HFFc6 (cell line): ENCODE measurements at places on chromosomes 3 and 15. TPM values are rescaled to one million over a fixed set of nuclear protein-coding genes. Genes with fewer than 3 reads are reported as not detected.

- DNase-seq: no peak
Measured at GRCh38 chr3:178246004-178246403, 290.2 kb upstream of the KCNMB2 start.

DNA sequence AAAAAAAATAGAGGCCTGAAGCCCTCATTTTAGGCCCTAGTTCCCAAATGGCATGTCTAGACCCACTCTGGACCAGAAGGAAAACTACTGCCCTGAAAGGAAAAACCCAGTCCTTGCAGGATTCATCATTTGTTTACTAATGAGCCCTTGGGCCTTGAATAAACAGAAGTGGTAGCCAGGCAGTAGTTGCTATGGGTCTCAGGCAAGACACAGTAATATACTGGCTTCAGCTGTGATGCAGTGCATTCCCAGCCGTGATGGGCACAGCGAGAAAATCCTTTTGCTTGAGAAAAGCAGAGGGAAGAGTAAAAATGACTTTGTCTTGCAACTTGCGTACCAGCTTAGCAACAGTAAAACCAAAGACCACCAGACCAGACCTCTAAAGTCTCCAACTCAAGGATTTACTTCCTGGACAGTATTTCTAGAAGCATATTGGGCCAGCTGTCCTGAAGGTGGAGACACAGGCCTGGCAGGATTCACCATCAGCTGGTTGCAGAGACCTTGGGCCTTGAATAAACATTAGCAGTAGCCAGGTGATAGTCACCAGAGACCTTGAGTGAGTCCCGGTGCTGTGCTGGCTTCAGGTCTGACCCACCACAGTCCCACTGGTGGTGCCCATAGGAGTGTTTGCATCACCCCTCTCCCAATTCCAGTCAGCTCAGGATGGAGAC lies 208.3 kb upstream of the SLITRK3 start:
- no peak for DNase-seq

DNA sequence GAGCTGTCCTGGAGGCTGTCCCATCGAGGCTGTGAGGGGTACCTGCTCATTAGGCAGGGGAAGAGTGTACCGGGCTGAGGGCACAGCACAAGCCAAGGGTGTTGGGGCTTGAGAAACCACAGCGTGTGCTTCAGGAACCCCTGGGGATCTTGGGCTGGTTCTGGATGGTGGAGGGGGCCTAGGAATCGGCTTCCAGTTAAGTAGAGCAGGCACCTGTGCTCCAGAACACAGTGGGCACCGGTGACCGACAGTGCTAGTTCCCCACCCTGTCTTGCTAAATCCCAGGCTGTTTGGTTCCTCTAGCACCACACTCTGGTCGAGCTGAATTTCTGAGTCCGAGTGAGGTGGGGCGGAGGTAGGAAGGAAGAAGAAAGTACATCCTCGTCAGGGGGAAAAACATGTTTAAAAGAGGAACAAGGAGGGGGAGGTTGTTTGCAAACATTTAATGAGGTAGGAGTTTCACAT lies 29.1 kb downstream of the SLC6A6 start:
- no peak for DNase-seq

- DNase-seq: no peak
Measured at GRCh38 chr3:126155280-126155640, 25.1 kb downstream of the ALDH1L1 start.

DNA sequence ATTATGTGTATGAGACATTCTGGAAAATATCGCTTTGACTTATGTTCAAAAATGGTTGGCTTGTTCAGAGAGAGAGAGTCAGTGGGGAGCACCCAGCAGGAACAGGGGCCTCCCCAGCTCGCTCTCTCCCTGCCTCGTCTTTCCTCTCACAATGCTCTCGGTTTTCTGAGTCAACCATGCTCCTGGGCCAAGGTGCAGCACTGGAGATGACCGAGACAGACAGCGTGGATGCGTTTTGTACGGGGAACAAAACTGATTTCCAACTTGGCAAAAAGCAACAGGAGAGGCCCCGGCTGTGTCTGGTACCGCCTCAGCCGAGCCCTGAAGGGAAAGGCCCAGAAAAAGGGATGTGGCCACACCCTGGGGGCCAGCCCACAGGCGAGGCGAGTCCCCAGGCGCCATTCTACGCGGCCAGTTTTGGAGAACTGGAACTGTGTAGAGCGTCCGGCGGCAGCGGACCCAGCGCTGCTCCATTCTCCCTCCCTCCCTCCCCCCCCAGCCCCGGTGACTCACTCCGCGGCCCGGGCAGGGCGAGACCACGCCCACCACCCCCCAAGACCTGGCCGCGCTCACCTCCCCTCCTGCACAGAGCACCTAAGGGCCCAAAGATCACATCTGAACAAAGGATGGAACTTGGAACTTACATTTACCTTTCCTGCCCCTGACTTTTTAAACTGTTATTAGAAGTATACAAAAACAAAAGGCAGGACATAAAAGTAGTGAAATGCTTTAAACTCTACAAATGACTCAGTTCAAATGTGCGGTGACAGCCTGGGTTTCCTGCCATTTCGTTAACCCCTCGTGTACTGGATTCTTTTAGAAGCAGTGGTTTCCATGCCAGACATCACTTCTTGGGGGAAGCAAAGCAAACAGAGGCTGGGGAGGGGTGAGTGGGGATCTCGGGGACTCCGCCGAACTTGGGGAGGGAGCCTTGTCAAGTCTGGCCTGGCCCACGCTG lies 12.7 kb downstream of the ATP10A start:
- peak; percentile 82 for DNase-seq

GRCh38 chr15:71800835-71801745 lies 9.3 kb upstream of the NR2E3 start:
- DNase-seq: peak; percentile 72

GRCh38 chr3:174538151-174538550 lies 321.0 kb upstream of the NAALADL2 start:
- no peak for DNase-seq

GRCh38 chr3:42288385-42288784 lies 22.4 kb upstream of the CCK start:
- no peak for DNase-seq

GRCh38 chr3:12227833-12228232 lies 61.0 kb upstream of the PPARG start:
- peak; percentile 80 for DNase-seq

DNA sequence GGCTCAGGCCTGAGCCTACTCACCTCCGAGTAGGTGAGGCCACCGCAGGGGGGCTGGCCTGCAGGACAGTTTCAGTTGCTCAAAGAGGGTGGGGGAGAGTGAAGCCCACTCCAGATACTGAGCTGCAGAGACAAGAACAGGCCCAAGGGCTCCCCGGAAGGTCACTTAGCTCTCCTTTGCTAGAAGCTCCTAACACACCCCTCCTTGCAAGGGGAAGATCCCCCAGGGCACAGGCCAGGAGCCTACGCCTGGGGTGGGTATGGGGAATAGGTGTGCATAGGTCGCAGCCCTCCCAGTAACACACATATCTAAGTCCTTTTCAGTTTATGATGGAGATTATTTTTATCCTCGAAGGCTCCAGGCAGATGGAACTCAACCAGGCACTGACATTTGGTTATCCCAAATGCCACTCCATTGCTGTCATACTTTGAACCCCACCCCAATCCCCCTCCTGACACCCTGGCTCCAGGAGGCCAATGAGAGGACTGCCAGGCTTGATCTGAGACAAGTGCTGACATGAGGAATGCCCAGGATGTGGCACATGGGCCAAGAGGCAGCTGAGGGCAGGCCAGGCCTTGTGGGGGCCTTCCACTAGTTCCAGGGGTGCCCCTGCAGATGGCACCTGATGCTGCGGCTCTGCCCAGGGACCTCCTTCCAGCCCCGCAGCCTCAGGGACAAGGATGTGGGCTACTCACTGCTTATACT lies 1.1 kb upstream of the MUSTN1 start:
- no peak for DNase-seq

DNA sequence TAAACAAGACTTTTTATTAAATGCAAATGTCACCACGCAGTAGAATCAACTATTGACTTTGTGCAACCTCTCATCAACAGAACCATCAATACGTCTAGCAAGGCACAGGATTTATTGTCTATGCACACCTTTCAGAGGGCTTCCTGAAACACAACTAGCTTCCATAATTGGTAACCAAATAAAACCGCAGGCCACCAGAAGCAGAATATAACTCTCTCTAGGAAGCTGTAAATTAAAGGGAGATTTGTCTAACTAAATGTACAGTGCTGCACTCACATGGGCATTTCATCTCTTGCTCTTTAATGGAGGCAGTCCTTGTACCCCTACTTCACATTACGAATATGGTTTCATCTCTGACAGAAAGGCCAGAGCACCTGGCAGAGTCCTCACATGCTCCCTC lies 93.0 kb downstream of the FHIT start:
- no peak for DNase-seq

DNA sequence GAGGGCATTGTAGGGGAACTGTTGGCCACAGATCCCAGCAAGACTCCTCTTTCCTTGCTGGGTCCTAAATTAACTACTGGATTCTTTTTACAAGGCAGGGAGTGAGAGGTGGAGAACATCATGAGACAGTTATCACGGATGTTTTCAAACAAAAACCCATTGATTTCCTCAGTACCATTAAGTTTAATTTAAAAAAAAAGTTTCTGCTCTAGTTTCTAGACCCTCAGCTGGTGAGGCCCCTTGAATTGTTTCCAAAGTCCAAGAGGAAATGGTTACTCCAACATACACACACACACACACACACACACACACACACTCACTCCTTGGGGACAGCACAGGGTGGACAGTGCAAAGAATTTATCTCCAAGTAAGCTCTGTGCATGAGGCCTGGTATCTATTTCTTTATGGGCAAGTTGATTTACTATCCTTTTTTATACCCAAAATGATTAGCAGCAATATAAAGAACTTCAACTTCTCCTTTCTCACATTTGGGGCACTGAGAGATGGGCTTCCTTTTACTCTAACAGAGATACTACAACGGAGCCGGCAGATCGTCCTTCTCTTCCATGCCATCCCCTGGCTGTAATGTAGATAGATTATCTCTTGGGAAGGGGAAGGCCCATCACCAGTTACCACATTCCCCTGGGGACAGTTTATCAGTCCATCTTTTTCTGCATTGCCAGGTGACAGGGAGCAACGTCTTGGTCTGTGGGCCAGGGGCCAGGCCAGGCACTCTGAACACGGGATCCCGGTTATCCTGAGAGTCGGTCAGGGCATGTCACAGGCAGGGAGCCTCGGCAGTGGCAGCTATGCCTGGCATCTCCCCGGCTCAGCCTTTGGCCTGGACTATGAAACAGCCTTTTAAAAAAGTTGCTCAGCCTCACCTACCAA lies 54.7 kb downstream of the CORO2B start:
- no peak for DNase-seq

DNA sequence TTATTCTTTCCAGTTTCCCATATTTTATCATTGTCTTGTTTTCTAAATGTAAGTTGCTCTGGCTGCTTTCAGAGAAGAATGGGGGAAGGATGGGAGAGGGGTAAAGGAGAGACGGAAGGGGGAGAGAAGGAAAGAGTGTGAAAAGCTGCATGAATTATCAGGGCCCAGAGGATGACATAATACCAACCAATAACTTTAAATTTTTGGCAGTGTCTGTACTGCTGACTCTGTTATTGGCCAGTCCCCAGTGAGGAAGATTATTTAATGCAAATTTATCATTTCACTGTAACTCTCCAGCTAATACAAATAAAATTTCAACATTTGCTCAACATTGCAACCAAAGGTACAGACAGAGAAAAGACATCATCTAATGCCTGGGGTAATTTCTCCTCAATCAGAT lies 551.7 kb upstream of the CFAP20DC start:
- no peak for DNase-seq

GRCh38 chr3:194833114-194833910 lies 147.6 kb downstream of the FAM43A start:
- no peak for DNase-seq

GRCh38 chr3:25040748-25041147 lies 387.3 kb upstream of the RARB start:
- no peak for DNase-seq

DNA sequence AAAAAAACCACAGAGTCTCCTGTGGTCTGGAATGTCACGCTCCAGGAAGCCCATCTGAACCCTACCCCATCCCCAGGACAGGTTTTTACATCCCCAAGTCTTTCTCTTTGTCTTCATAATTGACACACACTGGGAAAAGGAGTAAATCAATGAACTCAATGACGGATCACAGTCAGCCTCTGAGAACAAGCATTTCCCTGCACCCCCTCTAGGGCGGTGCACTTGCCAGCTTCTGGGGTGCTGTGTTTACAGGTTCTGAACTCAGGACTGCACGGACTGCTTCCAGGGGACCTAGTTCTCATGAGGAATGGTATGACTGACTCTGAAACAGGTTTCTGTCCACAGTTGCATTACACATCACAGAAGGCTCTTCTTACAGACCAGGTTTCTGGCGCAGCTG lies 81.1 kb downstream of the NUP210 start:
- DNase-seq: no peak

DNA sequence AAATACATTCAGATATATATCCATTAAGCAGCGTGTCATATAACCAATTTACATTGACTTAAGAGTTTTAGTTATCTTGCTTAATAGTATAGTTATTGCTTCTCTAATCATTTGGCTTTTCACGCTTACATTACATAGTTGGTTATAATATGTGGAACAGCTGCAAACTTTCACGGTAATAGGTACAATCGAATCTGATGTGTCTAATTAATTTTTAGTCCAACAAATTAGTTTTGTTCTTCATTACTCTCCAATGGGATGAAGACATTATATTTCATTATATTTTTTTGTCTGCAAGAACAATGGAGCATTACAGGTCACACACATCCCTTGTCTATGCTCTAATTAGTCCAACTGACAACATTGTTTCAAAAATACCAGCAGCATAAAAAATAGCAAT lies 546.3 kb downstream of the ROBO2 start:
- no peak for DNase-seq

The BNC1 gene
- 8.3 to 15.0 TPM (median 12.7 TPM) in 3 replicates for total RNA-seq

The TIMMDC1 gene
- 108 to 125 TPM (median 119 TPM) in 3 replicates for total RNA-seq

The AMOTL2 gene
- 240 to 290 TPM (median 251 TPM) in 3 replicates for total RNA-seq

The GAP43 gene
- 0.11 TPM in 1 of 3 replicates, not detected in the others for total RNA-seq

The HESX1 gene
- total RNA-seq: not detected in 3 replicates

The TMEM212 gene
- not detected in 3 replicates for total RNA-seq
